ENCODE measurements at places on chromosomes 7 and 10.

GRCh38 chr10:44010873-44011602 lies 362.4 kb upstream of the ZNF32 start:
- no peak for DNase-seq

- no peak for DNase-seq
Observed at GRCh38 chr10:132616996-132617736, 79.6 kb downstream of the INPP5A start.

DNA sequence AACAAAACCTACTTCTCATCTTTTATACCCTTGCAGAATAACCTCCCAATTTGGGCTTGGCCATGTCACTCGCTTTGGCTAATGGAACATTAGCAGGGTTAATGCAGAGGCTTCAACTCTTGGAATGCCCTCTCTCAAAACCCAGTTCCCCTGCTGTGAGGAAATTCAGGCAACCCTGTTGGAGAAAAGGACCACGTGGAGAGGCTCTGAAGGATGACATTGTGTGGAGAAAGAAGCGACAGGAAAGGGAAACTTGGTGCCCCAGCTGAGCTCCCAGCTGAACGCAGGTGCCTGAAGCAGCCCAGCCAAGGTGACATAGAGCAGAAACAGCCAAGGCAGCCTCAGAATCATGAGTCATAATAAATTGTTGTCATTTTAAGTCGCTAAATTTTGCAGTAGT lies 214.2 kb upstream of the GHITM start:
- no peak for DNase-seq

- DNase-seq, result no peak
Observed at GRCh38 chr7:110604885-110605284, 486.0 kb upstream of the LRRN3 start.

- DNase-seq, result no peak
Observed at GRCh38 chr7:144784943-144785342, 50.9 kb downstream of the TPK1 start.

DNA sequence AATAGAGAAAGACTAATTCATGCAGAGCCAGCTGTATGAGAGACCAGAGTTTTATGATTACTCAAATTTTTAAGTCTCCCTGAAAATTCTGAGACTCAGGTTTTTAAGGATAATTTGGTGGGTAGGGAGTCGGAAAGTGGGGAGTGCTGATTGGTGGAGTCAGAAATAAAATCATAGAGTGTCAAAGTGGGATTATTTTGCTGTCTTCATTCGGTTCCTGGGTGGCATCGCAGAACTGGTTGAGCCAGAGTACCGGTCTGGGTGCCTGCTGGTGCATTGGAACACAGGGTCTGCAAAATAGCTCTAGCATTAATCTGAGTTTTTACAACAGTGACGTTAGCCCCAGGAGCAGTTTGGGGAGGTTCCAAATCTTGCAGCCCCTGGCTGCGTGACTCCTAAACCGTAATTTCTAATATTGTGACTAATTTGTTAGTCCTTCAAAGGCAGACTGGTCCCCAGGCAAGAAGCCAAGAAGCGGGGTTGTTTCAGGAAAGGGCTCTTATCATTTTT lies 32.4 kb downstream of the GPRIN2 start:
- no peak for DNase-seq

- DNase-seq, result no peak
Observed at GRCh38 chr7:146645383-146645976, 528.9 kb downstream of the CNTNAP2 start.

- DNase-seq, result no peak
Observed at GRCh38 chr7:6631605-6632004, 5.5 kb upstream of the ZNF316 start.
